CD4-positive, alpha-beta T cell (primary cell): ENCODE measurements at places on chromosomes 12 and 14.

GRCh38 chr12:47881826-47882427 lies 22.9 kb downstream of the VDR start:
- DNase-seq: no peak

DNA sequence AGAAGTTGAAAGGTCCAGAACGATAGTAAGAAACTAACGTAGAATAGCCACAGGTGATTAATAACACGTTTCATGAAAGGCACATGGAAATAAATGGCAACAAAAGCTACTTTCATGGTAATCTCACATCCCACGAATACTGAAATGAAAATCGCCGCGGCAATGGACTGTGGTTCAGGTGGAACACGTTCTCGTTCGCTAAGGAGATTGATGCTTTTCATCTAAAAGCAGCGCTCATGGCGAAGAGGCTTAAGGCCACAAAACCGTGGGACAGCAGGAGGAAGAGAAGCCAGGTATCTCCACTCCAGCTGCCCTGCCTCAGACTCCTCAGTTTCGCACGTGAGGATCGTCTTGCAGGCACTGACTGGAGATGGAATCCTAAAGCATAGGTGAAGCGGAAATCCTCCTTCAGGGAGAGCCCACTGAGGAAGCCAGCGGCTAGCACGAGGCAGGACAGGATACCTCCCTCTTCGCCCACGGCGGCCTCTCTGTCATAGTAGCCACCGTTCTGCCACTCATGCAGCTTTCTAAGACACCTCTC lies 696 bp upstream of the GPHN start:
- no peak for DNase-seq

GRCh38 chr12:89468017-89468416 lies 56.6 kb downstream of the GALNT4 start:
- DNase-seq: no peak

GRCh38 chr12:62647586-62647985 lies 181.0 kb downstream of the MON2 start:
- no peak for DNase-seq

- DNase-seq: no peak
Observed at GRCh38 chr12:25710128-25710527, 157.0 kb upstream of the LMNTD1 start.

DNA sequence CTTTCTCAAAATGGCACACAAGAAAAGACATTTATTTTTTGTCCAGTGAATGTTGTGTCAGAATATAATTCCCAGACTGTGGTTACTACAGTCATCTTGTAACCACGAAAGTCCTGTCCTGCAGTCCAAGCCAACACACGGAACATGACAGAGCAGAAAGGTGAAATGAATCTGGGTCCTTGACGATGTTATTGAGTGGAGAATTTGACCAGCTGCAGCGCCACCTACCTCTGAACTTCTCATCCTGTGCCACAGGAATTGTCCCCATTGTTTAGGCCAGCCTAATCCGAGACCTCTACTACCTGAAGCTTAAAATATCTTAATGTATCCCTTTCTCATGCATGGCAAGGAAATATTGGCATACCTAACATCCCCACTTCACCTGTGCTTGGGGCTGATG lies 64.1 kb upstream of the OTX2 start:
- no peak for DNase-seq

DNA sequence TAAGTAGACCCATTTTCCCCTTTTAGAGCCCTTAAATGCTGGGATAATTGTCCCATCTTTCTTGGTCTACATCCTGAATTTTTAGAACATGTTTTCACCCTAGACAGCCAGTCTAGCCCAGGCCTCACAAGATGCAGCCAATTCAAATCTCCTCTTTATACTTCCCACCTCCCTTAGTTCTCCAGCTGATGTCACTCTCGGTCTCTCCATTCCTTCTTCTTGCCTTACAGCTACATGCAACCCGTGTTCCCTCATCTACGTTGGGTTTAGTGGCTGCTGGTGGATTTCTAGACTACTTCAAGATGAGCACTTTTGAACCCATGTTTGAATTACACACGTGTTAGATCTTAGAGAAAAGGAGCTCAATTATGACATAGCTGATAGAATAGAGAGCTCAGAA lies 132.0 kb downstream of the PPM1H start:
- DNase-seq: no peak

GRCh38 chr14:48900565-48900964 lies 685.6 kb downstream of the RPS29 start:
- no peak for DNase-seq

- DNase-seq: no peak
Observed at GRCh38 chr14:59484639-59485175, 390 bp downstream of the JKAMP start.

GRCh38 chr12:123602651-123603195 lies 824 bp downstream of the DDX55 start:
- no peak for DNase-seq

- DNase-seq: no peak
Observed at GRCh38 chr14:35286707-35287106, 5.5 kb upstream of the PSMA6 start.

GRCh38 chr14:87992718-87993628 lies at the start of gene GALC:
TSS of gene GALC (minus strand) at chr14:87993182. CDS start at chr14:87993164, 18 bp downstream.
- peak; percentile 97 for DNase-seq

- no peak for DNase-seq
Observed at GRCh38 chr12:124779161-124780141, 84.2 kb downstream of the SCARB1 start.

DNA sequence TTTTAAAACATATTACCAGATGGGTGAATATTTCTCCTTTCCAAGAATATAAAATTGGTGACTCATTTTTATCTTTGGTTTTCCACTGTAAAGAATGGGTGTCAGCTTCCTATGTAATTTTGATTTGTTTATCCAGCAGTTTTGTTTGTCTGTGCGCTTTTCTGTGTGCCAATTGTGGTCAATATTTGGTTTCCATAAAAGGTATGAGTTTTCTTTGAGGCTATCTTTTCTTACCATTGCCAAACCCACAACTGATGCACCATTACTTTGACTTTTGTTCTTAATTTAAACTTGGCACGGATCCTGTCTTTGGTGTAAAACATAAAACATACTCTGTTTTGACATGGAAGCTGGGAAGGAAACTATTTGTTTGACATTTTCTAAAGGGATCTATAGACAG lies 78.8 kb upstream of the NAV3 start:
- DNase-seq: no peak

GRCh38 chr14:82694820-82695219 lies 1161.2 kb upstream of the SEL1L start:
- no peak for DNase-seq

GRCh38 chr14:71498212-71498611 lies 434.0 kb upstream of the RGS6 start:
- DNase-seq: no peak

DNA sequence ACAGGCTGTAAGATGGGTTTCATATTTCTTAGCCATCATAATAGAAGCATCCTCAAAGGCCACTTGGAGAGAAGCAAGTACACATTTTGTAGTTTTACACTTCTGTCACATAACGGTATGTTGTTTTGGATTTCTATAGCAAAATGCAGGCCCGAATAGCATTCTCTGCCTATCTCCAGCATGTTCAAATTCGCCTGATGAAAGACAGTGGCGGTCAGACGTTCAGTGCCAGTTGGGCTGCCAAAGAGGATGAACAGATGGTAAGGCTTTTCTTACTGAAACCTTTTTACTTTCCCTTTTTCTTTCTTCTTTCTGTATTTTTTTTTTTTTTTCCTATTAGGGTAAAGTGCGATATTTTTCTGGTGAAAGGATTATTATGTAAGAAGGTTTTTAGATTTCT lies 110.5 kb downstream of the TTLL5 start:
- no peak for DNase-seq

GRCh38 chr14:71203306-71203705 lies 296.0 kb downstream of the PCNX1 start:
- no peak for DNase-seq

- no peak for DNase-seq
Observed at GRCh38 chr12:25629341-25629740, 76.3 kb upstream of the LMNTD1 start.

DNA sequence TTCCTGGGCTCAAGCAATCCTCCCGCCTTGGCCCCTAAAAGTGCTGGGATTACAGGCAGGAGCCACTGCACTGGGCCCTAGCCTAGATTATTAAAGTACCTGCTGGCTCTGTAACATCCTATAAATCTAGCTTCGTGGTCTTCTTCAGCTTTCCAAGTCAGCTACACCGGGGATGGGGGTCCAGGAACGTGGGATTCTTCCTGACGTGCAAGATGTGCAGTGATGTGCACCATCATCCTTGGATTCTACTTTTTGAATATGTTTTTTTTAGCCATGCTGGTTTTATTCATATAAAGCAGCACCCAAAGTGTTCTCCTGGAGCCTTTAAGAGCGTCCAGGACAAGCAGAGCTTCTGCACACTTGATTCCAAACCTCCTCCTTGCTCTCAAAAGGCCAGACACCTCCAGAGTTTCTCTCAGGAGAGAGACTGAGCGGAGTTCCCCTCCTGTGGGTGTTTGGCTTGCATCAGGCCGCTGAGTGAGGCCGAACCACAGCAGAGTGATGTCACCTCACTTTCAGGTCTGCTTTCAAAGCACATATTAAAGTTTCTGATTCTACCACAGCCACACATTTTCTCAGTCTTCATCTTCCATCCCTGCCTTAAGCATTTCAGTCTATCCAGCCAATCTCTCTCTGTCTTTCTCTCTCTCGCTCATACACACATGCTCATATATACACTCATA lies 33.4 kb downstream of the VCPKMT start:
- DNase-seq: peak; percentile 77

GRCh38 chr14:89409961-89410360 lies 7.1 kb downstream of the FOXN3 start:
- no peak for DNase-seq

DNA sequence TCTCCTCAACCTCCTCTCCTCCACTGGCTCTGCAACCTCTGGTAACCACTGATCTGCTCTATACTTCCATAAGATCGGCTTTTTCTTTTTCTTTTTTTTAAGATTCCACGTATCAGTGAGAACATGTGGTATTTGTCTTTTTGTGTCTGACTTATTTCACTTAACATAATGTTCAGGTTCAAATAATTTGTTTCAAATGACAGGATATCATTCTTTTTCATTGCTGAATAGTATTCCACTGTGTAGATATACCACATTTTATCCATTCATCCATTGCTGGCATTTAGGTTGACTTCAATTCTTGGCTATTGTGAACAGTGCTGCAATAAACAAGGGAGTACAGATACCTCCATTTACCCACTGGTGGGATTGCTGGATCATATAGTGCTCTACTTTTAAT lies 40.5 kb downstream of the NCKAP5L start:
- DNase-seq: no peak

DNA sequence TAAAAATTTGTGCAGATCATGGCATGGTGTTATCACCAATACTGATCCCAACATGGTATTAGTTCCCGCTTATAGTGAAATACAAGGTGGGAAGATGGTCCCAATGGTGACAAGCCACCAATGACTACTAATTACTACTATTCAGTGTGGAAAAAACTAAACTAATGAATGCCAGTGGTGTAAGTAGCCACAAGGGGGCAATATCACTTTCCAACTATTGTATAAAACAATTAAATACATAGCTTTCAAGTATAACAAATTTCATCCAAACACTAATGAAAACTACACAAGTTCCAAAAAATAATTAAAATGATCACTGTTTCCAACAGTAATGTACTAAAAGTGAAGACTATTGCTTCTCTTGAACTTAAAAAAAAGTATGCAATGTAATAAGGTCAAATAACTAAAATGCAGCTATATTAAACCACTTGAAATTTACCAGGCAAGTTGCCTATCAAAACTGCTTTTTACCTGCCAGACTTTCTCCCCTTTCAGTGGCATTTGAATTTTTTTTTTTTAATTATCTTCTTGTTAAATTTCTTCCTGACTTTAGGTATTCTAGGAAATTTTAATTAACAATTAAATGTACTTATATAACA lies 58.0 kb downstream of the PAPLN start:
- no peak for DNase-seq

DNA sequence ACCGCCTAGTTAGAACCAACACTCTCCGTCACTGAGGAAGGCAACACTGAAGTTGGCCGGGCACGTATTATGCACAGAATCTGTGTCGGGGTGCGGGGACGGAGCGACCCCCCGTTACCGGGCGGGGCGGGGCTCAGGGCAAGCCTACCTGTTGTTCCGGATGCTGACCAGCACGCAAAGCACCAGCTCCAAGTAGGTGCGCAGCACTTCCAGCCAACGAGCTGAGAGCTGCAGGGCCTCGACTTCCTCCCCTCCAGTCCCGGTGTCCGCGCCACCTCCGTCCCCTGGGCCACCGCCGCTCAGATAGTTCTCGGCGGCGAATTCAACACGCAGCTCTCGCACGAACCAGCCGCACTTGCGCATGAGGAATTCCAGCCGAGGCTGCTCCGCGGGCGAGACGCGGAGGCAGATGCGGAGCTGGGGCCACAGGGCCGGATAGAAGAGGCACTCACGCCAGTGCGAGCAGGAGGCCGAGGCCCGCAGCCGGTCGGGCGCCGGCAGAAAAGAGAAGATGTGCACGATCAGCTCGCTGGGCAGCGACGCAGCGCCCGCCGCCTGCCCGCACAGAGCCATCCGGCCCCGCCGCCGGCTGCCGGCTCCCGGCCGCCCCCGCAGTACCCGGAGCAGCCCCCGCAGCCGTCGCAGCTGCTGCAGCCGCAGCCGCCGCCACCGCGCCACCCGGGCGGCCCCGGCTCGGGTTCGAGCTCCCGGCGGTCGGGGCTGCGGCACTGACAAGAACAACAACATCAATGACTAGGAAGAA lies 636 bp downstream of the FBXO33 start:
- peak; percentile 13 for DNase-seq

DNA sequence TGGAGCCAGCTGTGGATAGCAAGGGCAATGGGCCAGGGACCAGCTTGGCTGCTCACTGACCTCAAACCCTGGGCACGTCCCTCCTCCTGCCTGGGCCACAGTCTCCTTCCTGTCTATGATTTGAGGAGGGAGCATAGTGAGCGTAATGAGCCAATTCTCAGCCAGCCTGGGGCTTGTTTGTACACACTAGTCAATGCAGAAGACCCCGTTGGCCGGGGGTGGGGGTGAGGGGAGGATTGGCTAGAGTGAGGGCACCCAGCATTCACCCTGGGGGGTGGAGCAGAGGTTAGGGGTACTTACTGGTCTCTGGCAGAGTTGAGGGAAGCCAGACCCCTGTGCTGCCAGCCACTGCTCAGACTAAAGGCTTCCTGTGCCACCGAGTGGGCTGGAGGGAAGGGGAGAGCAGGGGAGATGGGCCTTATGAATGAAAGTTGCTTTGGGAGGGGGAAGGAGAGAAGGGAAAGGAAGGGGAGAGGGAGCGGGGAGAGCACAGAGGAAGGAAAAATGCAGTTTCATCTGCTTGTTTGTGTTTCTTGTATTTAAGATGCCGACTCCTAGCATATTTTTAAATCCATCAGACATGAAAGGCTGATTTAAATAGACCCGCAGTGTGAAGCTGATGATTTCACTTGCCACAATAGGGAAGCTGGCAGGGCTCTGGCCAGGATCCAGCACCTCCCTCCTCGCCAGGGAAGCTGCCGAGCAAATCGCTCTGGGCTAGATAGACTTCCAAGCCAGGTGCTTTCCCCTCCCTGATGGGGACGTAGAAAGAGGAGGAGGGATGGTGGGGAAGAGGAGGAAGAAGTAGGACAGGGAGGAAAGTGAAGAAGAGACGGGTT lies 114.0 kb downstream of the PRMT8 start:
- DNase-seq: no peak

DNA sequence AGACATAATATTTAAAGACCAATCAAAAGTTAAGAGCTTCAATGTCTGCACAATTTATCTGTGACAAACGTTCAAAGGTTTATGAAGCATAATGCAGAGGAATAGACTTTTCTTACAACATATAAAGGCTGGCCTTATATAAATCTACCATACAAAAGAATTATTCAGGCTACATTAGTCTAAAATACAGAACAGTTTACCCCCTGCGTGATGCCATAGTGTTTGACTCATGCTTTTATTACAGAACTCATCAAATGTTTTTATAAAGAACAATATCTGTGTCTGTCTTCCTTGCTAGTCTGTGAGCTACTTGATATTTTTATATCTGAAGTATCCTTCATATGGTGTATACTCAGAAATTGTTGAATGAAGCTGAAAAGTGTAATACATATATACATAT lies 1084.5 kb upstream of the FLRT2 start:
- no peak for DNase-seq
